AG09309 (cell line): ENCODE measurements at places on chromosomes 2 and 18.
A peak's percentile ranks its signal among the peaks of the same experiment; 100 is the strongest.

- no peak for DNase-seq
Measured at GRCh38 chr2:39411181-39411944, 25.7 kb downstream of the MAP4K3 start.

- no peak for DNase-seq
Measured at GRCh38 chr2:26148501-26148900, 24.4 kb upstream of the GAREM2 start.

DNA sequence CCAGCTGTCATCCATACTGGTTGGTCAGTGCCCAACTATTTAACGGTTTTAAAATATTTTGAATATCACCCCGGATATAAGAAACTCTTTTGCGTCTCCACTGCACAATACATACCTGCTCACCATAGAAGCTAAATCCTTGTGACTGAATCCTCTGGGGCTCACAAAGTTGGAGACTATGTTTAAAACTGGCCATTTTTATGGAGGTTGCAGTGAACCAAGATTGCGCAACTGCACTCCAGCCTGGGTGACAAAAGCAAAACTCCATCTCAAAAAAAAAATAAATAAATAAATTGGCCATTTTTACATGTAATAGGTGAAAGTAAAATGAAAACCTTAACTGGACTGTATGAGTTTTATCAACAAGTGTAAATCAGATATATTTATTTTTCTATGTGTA is 55.6 kb upstream of the TMEM17 start:
- no peak for DNase-seq

DNA sequence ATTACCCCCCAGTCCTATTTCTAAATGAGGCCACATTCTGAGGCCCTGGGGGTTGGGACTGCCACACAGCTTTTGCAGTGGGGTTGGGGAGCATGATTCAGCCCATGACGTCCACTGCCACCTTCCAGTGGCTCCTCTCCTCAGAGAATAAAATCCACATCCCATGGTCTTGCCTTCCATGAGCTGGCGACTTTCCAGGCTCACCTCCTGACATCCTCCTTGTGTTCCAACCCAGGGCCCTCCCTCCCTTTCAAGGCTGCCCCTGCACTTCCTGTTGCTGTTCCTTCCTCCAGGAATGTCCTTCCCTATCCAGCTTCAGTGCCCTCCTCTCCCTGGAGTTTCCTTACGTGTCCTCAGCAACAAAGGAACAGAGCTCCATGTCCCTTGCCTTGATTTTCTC is 187.3 kb upstream of the ID2 start:
- no peak for DNase-seq

DNA sequence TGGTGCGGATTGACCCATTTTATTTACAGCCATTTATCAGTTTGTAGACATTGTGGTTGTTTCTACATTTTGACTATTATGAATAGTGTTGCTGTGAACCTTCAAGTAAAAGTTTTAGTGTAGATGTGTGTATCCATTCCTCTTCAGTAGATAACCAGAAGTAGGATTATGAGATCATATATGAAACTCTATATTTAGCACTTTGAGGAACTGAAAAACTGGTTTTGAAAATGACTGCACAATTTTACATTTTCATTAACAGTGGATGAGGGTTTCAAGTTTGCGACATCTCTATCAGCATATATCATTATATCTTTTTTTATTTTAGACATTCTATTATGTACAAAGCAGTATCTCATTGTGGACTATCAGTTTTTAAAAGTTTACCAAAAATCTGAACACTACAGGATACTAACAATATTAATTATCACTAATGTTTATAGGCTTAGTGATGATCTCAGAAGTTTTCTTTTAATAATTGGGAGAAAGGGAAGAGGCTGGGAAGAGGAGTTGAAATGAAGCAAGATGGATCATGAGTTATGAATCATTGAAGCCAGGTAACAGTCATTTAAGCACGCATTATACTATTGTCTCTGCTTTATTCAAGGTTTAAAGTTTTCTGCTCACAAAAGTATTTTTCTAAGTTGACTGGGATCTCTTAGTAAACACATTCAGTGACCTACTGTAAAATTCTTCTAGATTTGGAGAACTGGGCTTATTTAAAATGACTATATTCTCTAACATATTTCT is 329.0 kb upstream of the LRATD1 start:
- no peak for DNase-seq

- DNase-seq = peak; percentile 58
Measured at GRCh38 chr2:149645391-149645790, 57.8 kb upstream of the MMADHC start.

DNA sequence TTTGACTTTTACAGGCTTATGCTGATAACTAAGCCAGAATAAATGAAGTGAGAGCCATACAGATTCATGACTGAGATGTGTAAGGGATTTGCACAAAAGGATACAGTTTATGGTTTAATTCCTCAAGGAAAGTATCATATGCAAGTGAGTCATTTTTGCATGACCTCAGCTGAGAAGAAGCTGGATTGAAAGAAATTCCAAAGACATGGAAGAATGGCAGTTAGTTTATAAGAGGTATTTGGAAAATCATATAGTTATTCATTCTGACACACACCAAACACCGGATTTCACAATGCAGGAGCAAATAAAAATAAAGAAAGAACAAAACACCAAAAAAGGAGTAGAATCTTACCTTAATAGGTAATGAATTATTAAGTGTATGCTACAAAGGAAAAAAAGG is 83.2 kb upstream of the RND3 start:
- DNase-seq = peak; percentile 62
